SW 1271 (cell line): ENCODE measurements at places on chromosomes 12 and 14.

GRCh38 chr14:54877703-54878021 lies 25.0 kb downstream of the GCH1 start:
- DNase-seq = no peak

GRCh38 chr12:109981311-109981710 lies 14.9 kb downstream of the GIT2 start:
- DNase-seq = no peak

DNA sequence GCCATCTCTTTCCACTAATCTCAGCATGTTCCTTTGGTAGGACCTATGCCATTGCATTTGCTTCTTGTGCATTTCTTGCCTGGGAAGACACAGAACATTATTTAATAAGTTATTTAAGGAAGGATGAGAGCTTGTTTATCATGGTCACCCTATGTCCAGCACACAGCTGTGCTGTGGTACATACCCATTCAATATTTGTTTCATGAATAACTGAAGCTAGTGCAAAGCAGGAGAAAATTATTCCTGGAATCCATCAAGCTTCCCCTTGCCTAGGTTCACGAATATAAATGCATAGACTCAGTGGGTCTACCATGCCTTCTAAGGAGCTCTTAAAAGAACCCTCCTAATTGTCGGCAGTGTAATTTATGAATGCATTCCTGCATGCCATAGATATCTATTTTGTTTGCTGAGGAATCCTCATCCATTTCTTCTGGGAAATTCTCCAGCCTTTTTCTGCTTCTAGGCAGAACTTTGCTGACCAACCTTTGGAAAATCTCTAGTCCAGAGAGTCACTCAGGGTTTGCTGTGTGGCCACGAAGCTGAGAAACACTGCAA lies 599.8 kb upstream of the TMEM132C start:
- no peak for DNase-seq

DNA sequence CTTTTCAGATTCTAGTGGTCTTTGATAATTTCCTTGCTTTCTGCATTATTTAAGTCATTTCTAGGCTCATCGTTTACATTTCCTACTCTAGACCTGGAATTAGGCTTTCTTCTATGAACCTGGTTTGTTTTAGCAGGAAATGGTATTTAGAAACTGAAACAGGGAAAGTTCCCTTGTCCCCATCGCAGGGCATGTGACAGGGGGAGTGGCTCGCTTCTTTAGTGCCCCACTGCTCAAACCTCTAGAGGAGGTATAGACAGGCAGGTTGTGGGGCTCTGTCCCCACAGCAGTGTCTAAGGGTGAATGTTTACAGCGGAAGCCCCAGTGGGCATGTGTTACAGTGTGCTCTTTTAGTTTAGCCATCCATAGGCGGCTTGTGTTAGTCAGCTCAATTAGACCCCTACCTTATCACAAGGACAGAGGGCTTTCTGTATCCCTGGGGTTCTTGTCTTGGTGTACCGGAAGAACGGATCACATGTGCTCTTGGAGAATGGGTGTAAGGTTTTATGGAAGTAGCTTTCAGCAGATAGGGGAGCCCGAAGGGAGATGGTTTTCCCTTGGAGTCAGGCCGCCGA lies 25.0 kb downstream of the IFT81 start:
- no peak for DNase-seq

DNA sequence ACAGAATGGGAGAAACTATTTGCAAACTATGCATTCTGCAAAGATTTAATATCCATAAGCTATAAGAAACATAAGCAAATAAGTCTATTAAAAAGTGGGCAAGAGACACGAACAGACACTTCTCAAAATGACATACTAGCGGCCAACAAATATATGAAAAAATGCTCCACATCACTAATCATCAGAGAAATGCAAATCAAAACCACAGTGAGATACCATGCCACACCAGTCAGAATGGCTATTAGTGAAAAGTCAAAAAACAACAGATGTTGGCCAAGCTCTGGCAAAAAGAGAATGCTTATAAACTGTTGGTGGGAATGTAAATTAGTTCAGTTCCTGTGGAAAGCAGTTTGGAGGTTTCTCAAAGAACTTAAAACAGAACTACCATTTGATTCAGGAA lies 121.3 kb downstream of the KCNMB4 start:
- DNase-seq = no peak

GRCh38 chr12:109637348-109637747 lies 63.8 kb downstream of the MVK start:
- no peak for DNase-seq

DNA sequence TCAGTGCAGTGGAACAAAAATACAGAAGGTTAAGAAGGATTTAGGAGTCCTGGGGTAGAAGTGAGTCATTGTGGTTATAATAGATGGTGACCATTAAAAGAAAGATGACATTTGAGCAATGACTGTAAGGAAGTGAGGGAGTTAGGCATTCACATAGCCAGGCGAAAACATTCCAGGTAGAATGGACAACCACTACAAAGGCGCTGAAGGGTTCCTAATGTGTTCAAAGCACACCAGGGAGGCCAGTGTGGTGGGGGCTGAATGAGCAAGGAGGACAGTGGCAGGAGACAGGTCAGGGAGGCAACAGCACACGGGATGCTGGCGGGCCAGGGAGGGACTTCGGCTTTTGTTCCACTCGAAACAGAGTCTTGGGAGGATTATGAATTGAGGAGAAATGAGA lies 129.9 kb downstream of the NPAS3 start:
- DNase-seq = no peak

DNA sequence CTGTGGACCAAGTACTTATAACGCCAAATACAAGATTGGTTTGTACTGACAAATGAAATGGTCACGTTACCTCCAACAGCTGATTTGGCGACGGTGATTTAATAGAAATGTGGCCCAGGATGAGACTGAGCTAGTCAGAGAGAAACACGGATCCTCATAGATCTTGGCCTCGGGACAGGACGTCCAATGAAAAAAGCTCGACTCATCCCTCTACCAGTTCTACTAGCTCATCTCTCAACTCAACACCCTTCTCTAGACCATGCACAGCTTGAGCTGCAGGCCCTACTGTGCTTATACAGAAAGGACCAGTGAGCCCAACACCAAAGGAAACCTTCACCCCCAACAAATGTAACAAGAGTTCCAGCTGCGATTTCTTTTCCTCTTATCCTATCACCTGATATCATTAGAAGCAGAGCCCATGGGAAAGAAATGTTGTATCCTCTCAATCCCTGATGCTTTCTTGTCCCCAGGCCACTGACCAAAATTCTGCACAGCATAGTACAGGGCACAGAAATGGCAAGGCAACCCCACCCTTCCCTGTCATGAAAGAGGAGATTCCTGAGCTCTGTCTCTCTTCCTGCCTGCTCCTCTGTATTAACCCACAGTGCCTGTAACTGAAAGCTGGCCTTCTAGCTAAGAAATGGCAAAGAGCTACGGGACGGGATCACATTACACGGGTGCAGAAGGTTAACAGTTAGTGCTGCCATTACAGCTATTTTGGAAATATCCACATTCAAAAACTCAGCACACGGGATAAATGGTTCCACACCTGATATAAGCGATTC lies 39.2 kb downstream of the DICER1 start:
- no peak for DNase-seq

GRCh38 chr14:51121096-51121495 lies 26.2 kb upstream of the TRIM9 start:
- no peak for DNase-seq

DNA sequence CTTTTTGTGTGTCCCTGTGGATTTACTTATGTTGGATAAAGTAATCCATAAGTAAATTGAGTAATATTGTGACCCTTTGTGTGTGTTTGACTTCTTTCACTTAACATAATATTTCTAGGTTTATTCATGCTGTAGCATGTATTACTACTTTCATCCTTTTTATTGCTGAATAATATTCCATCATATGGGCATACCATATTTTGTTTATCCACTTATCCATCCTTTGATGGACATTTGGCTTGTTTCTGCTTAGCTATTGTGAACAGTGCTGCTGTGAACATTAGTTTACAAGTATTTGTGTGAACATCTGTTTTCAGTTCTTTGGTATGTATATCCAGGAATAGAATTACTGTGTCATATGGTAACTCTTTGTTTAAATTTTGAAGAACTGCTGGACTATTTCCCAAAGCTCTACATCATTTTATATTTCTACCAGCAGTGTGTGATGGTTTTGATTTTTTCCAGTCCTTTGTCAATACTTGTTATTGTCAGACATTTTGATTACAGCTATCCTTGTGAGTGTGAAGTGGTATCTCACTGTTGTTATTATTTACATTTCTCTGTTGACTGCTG lies 25.2 kb downstream of the G2E3 start:
- no peak for DNase-seq

DNA sequence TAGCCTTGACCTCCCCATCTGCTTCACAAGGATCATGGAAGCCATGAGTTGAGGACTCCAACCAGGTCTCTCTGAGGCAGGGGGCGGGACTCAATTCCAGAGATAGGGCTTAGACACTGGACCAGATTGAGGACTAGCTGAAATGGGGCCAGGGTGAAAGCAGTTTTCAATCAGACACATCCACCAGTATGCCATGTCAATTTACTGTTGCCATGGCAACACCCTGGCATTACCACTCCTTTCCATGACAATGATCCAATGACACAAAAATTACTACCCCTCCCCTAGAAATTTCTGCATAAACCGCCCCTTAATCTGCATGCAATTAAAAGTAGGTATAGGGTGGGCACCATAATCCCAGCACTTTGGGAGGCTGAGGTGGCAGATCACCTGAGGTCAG lies 18.6 kb upstream of the DCAF5 start:
- no peak for DNase-seq

DNA sequence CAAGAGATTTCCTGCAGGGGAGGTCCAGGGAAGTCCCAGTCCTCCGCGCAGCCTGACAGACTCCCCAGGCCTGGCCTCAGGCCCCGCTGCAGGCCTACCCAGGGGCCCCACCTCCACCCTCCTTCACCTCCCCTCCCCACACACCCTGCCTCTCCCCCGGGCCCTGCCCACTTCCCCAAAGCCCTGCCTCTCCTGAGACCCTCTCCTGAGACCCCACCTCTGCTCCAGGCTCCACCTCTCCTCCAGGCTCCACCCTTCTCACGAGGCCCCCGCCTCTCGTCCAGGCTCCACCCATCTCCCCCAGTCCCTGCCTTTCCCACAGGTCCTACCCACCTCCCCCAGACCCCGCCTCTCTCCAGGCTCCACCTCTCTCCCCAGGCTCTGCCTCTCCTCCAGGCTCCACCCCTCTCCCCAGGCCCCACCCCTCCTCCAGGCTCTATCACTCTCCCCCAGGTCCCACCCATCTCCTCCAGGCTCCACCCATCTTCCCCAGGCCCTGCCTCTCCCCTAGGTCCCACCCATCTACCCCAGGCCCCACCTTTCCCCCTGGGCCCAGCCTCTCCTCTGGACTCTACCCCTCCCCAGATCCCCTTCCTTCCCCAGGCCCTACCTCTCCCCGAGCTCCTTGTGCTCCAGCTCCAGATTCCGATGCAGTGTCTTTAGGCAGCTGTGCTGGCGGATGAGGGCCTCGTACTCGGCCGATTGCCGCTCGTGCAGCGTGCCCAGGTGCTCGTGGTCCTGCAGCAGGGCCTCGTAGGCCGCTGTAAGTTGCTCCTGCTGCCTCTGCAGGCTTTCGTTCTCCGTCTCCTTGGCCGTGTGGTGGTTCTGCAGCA lies 58.8 kb upstream of the GPR68 start:
- no peak for DNase-seq

DNA sequence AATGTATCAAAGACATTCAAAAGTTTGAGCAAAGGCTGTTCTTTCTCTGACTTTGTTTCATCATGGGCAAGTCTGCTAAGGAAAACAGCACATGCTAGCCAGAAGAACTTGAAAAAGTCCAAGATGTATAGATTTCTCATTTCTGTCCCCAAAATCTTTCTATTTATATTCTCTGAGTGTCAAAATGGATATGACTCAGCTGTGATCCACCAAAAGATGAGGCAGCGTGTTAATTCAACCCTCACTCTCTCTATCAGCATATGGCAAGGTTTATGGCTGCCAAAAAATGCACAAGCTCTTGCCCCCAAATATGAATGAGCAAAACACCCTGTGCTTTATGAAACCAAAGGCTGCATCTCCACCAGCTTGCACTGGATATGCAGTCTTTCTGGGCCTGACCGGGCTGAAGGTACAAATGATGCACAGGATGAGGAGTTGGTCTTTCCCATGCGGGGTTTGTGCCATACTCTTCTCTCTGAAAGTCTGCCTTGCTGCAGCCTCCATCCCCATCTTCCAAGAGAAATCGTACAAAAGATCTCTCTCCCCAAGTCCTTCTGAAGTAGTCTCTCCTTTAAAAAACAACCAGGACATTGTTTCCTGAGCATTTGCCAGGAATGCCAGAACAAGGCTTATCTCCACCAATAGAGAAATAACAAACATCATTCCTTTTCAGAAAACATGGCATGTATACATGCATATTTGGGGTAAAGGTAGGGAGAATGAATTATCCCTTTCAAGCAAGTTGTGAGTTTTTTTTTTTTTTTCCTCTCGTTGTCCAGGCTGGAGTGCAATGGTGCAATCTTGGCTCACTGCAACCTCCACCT lies 203.4 kb downstream of the TMX1 start:
- DNase-seq = no peak

DNA sequence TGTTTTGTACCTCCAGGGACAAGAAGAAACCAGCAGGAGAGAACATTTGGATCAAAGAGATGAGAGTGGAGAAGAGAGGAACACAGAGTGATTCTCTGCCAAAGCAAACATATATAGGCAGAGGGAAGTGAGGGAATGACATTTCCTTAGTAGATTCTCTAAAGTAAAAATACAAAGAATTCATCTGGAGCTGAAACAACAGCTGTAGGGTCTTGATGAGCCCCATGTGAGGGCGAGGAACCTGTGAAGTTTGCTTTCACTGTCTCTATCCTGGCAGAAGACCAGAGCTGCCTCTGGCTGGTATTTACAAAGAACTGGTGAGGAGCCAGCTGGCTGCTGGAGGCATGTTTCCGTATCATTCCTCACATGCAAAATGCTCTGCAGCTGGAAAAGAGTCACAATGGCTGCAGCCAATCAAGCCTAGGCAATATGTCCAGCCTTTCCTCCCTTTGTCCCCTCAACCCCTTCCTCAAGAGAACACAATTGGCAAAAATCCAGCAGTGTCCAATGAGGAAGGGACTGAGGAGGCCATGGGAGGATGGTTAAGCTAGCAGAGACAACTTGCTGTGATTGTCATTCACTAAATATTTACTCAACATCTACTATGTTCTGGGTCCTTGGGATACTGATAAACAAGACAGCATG lies 122.5 kb downstream of the PHLDA1 start:
- no peak for DNase-seq

DNA sequence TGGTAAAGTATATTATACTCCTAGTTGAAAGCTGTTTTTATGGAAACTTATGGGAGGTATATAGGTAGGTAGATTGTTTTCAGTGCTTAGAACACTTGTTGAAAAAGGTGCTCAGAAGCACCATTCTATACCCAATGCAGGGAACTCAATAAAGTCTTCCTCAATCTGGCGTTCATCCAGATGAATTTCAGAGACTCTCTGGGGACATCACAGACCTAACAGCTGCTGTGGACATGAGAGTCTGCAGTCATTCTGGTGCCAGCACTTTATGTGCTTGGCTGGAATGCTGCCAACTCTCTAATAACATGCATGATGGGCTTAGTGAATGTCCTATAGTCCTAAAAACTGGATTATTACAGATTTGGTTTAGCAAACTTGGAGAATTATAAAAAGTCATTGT lies 115.9 kb downstream of the NTN4 start:
- DNase-seq = no peak
